ENCODE measurements at places on chromosomes 1 and 21.

DNA sequence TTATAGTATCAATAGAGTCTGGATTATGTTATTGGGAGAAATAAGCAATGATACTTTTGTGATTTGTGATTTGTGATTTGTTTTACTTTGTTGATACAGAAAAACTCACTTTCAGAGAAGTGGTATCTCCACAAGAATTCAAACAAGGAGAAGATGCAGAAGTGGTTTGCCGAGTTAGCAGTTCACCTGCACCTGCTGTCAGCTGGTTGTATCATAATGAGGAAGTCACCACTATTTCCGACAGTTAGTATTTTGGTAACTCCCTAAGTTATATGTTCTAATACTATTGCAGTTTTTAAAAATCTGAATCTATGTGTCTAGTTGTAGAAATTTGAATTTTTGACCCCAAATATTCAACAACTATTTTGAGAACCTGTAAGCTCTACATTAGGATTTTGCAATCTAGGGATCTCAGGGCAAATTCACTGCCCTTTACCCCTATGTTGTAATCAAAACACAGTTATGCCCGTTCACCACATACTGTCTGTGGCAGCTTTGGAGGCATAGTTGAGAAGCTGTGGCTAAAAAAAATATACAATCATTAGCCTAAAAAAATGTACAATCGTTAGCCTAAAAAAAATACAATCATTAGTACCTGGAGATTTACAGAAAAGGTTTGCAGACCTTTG, 288.1 kb downstream of the NCAM2 start:
- no peak for DNase-seq

- no peak for DNase-seq
Measured at GRCh38 chr1:111597426-111597825, 22.2 kb upstream of the RAP1A start.

- DNase-seq = no peak
Measured at GRCh38 chr1:5826601-5827000, 165.6 kb downstream of the NPHP4 start.

DNA sequence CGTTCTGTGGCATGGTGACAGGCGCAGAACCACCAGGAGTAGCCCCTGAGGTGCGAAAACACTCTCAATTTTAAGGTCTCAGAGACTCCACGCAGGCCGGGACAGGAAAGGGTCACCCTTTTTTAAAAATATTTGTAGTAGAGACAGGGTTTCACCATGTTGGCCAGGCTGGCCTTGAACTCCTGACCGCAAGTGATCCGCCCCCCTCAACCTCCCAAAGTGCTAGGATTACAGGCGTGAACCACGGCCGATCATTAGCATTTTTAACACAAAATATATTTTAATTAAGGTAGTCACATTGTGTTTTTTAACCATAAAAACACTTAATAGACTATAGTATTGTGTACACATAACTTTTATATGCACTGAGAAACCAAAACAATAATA, 31.1 kb downstream of the ATP2B4 start:
- no peak for DNase-seq

DNA sequence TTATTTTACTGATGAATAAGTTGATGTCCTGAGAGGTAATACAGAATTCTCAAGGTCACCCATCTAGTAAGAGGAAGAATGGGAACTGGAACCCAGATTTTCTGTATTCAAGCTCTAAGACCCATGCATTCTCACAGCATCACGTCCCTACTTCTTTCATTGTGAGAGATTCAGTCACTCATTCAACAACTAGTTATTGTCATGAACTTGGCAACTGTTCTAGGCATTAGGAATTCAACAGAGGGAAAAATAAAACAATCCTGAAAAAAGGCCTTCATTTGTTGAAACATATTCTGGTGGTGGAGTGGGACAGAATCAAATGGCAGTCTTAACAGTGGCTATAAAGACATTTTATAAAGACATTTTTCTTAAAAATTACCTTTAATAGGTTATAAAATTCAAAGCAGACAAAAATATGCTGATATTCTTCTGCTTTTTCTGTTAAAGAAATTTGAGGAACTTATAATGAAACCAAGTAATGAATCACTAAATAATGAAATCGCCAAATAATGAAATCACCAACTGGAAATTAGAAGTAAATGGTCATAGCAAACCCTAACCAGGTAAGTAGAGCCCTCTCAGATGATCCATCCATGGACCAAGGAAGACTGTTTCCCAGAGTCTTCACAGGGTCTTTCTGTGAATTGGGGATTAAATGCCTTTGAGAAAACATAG, 136.5 kb upstream of the DPYD start:
- DNase-seq = no peak

GRCh38 chr1:9858293-9859035, 34.7 kb upstream of the CLSTN1 start:
- no peak for DNase-seq

DNA sequence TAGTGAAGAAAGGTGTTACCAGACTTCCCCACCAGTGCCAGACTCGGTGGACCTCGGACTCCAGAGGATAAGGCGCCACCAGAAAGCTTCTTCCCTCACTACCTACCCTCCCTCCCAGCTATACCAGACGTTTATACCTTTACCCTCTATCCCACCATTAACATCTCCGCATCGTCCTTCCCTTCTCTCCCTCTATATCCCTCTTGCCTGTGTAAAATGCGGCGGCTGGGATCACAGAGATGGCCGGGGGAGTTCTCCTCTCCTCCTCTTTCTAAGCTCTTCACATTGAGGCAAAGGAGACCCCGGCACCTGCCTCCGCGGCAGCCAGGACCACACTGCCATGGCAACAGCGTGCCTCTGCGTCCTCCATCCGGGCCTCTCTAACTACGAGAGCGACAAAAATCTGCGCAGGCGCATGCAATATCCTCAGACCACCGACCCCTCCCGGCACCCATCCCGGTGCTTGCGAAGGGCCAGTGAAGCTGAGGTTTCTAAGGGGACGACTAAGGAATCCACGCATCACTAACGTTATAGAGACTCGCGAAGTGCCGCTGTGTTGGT, at the start of gene CCDC181:
Gene CCDC181 (minus strand): TSS at position 394 of the 561 bp plus-strand sequence. CDS start 2,547 bp downstream, outside the sequence.
- DNase-seq = peak; percentile 57

DNA sequence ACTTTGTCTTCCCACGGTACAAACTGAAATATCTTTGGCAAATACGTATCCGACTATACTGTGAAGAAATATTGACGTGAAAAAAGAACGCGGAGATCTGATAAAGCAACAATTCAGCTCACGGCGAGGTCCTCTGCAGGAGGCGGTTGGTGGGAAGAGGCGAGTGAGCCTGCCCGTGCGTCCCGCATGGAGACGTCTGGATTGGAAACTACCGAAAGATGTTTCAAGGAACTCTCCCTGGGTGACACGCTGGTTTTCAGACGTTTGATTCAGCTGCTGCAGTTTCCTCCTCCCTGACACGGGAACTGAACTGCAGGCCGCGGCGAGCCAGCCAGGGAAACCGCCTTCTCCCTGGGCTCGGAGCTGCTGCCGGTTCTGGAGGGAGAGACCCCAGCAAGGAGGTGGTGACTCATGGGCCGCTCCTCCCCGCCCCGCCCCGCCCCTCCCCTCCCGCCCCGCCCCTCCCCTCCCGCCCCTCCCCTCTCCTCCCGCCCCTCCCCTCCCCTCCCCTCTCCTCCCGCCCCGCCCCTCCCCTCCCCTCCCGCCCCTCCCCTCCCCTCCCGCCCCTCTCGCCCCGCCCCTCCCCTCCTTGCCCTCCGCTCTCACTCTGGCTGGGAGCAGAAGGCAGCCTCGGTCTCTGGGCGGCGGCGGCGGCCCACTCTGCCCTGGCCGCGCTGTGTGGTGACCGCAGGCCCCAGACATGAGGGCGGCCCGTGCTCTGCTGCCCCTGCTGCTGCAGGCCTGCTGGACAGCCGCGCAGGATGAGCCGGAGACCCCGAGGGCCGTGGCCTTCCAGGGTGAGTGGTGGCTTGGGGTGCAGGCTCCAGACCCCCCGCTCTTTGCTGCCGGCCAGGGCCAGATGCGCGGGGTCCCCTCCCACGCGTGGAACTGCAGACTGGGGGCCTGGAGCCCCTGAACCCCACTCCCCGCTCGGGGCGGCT, at the start of gene COL6A1:
Gene COL6A1 (plus strand): TSS at position 620 of the 941 bp plus-strand sequence. CDS start 81 bp downstream, at position 701.
- DNase-seq = peak; percentile 26

- DNase-seq = no peak
Measured at GRCh38 chr1:109474697-109475096, 8.4 kb downstream of the SYPL2 start.

GRCh38 chr1:197614916-197615692, 160.2 kb downstream of the DENND1B start:
- no peak for DNase-seq

DNA sequence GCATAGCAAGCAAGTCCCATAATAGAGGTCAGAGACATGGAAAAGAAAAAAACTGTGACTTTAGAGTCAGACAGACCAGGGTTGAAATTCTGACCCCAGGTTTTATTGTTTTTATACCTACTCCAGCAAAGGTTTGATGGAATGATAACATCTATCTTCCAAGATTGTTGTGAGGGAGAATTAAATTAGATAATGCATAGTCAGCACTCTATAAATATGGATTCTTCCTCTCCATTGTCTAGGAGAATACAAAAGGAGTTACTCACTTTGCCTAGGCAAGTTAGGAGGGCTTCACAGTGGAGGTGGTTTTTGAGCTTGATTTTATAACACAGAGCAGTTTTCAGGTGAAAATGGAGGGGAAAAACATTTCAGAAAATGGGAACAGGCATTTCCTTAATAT, 46.9 kb downstream of the KIRREL1 start:
- no peak for DNase-seq

DNA sequence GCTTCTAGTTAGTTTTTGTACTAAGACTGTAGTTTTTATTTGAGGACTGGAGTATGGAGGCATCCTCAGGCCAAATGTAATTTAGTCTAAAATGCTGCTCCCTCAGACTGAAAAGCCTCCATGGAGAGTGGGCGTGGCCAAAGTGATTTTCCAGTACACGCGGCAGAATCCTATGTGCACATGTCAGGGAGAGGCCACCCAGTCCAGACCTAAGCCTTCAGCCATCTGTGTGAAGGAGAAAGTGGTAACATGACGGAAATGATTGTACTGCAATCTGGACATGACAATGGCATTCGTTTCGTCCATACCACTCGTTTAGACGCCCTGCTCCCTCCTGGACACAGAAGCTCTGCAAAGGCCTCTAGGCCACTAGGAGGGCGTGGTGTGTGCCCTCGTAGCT, 56.2 kb downstream of the PCP4 start:
- no peak for DNase-seq

- no peak for DNase-seq
Measured at GRCh38 chr1:66342707-66343106, 191.2 kb upstream of the SGIP1 start.

DNA sequence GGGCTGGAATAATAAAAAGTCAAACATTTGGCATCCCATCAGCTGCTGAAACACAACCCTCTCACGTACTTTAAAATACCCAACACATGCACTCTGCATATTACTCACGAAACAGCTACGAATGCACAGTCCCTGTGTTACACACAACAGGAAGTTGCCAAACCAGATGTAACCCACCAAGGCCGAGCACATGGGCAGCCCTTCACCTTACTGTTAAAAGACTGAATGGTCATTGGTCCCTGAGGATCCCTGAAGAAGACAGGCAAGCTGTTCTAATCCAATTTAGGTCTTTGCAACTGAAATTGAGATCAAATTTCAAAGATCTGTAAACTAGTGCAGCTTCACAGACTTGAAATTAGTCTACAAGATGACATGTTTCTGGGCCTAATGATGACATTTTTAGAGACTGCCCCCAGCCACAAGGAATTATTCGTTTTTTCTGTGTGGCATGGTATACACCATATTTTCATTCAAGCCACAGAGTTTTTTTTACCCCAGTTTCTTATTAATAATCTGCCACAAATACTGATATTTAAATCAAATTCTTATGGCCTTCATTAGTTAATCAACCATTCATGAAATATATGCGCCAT, 25.6 kb upstream of the IER5 start:
- DNase-seq = no peak

- DNase-seq = no peak
Measured at GRCh38 chr1:1165485-1165884, 8.2 kb upstream of the TTLL10 start.

GRCh38 chr1:104987210-104987609, 1237.5 kb downstream of the AMY1C start:
- DNase-seq = no peak
